Stimulated activated CD4-positive, alpha-beta T cell treated with anti-CD3 and anti-CD28 coated beads, TNF-alpha, amount 100 ng/mL, for 1 hour (primary cell): ENCODE measurements at places on chromosomes 16 and 17.

DNA sequence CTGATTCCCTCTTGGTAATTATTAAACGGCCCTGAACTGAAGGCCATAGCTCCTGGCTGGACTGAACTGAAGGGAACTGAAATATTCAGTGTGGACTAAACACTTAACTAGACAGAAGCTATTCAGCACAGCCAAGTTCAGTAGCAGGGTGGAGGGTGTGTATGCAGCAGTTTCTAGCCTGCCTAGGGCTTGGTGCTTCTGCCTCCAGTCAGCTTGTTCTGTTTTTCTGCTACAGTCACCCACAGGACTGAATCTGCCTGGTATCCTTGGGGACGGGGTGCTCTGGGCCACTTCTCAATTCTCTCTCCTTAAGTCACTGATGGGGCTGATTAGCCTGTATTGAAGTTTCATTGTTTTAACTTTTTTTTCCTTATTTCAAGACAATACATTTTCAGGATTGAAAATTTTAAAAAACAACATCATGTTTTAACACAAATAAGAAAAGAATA lies 77.1 kb downstream of the WWP2 start:
- DNase-seq = no peak

GRCh38 chr17:42563543-42563942 lies 1.6 kb downstream of the COASY start:
- DNase-seq = no peak

DNA sequence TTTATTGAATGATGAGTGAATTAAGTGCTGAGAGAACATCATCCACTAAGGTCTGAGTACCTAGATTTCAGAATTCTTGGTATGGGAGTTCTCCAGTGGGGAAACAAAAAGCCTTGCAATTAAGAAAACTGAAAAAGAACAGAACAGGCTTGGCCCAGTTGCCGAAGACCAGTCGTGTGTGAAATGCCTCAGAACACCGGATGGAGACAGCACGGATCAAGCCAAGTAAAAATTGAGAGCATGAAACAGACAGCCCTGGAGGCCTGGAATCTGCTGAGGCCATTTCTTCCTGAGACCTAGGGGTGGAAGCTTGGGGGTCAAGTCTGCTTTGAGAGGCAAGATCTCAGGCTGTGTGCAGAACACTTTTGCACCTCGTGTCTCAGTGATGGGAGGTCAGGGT lies 43.3 kb downstream of the GRIN2A start:
- no peak for DNase-seq

- no peak for DNase-seq
Measured at GRCh38 chr16:4508806-4509205, 29.8 kb downstream of the CDIP1 start.

GRCh38 chr16:69410219-69410990 lies 14.0 kb upstream of the CYB5B start:
- no peak for DNase-seq

- no peak for DNase-seq
Measured at GRCh38 chr16:60686824-60687223, 1349.4 kb downstream of the CDH8 start.
